ENCODE measurements at places on chromosomes 2 and 18. TPM values are rescaled to one million over a fixed set of nuclear protein-coding genes. Genes with fewer than 3 reads are reported as not detected.

Gene PLGLB2
- 3.7 TPM for total RNA-seq

Gene MAL
- total RNA-seq: 0.41 TPM

Gene TMEM17
- total RNA-seq: 4.0 TPM

Gene WNT6
- total RNA-seq: 2.6 TPM

Gene NEU2
- not detected for total RNA-seq

Gene RGPD3
- 0.10 TPM for total RNA-seq

Gene STEAP3
- 38.8 TPM for total RNA-seq

Gene MEMO1
- total RNA-seq: 59.7 TPM

Gene RTP5
- total RNA-seq: not detected

Gene SERPINB2
- 0.60 TPM for total RNA-seq

Gene NIF3L1
- 17.8 TPM for total RNA-seq

Gene GATA6
- total RNA-seq: 10.9 TPM

Gene AFF3
- 14.7 TPM for total RNA-seq

Gene SERPINB7
- 18.0 TPM for total RNA-seq

Gene IL37
- total RNA-seq: not detected

Gene FAHD2A
- total RNA-seq: 23.4 TPM

Gene CFAP221
- total RNA-seq: 0.29 TPM

Gene SRD5A2
- not detected for total RNA-seq

Gene ANKRD53
- 0.94 TPM for total RNA-seq

Gene FN1
- 17,010 TPM for total RNA-seq

Gene PTPN4
- 38.2 TPM for total RNA-seq

Gene TMEM87B
- 27.2 TPM for total RNA-seq

Gene SERPINB3
- total RNA-seq: not detected

Gene SPOPL
- 22.6 TPM for total RNA-seq

Gene BCL11A
- 32.0 TPM for total RNA-seq

Gene EMILIN2
- 33.4 TPM for total RNA-seq

Gene CXCR4
- 2.8 TPM for total RNA-seq

Gene LTBP1
- 29.7 TPM for total RNA-seq
